ENCODE measurements at places on chromosomes 3 and 15. TPM values are rescaled to one million over a fixed set of nuclear protein-coding genes. Genes with fewer than 3 reads are reported as not detected.
A peak's percentile ranks its signal among the peaks of the same experiment; 100 is the strongest.

DNA sequence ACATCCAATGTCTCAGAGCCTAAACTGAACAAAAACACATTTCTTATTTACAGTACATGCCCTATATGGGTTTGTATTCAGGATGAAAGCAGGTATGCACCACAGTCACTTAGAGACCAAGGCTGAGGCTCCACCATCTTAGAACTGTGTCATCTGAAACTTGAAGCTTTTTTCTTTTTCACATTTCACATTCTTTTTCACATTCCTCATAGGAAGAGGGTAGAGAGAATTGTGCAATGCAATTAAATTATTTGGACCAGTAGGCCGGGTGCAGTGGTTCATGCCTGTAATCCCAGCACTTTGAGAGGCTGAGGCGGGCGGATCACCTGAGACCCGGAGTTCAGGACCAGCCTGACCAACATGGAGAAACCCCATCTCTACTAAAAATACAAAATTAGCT, 591.0 kb downstream of the MECOM start:
- no peak for DNase-seq

GRCh38 chr3:15769256-15769915, 28.4 kb downstream of the ANKRD28 start:
- DNase-seq, result no peak

Gene CACNA2D3
- total RNA-seq, result 0.15 TPM

Gene ROPN1
- not detected for total RNA-seq

DNA sequence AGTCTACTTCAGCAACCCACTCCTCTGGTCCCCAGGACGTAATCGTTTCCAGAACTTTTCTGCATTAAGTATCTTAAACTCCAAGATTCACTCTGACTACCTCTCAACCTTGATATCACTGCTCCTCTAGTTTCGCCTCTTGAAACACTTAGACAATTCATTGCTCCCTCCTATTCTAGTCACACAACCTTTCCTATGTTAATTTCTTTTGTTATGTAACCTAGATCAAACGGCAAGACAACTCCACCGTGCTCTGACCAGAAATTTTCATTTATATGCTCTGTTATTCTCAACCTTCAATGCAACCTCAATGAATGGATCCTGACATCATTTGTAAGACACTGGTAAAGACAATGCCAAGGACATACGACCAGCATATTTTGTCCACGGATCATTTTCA, 71.3 kb downstream of the CADM2 start:
- no peak for DNase-seq

- DNase-seq, result no peak
Observed at GRCh38 chr15:66598095-66598815, 32.5 kb upstream of the LCTL start.

DNA sequence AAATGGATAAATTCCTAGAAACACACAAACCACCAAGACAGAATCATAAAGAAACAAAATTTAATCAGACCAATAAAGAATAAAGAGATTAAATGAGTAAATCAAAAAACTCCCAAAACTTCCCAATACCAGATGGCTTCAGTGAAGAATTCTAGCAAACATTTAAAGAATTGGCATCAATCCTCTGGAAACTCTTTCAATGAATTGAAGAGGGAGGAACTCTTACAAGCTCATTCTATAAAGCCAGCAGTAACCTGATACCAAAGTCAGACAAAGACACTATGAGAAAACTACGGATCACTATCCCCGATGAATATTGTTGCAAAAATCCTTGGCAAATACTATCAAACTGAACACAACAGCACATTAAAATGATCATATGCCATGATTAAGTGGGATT, 81.9 kb upstream of the SLCO2A1 start:
- DNase-seq, result no peak

DNA sequence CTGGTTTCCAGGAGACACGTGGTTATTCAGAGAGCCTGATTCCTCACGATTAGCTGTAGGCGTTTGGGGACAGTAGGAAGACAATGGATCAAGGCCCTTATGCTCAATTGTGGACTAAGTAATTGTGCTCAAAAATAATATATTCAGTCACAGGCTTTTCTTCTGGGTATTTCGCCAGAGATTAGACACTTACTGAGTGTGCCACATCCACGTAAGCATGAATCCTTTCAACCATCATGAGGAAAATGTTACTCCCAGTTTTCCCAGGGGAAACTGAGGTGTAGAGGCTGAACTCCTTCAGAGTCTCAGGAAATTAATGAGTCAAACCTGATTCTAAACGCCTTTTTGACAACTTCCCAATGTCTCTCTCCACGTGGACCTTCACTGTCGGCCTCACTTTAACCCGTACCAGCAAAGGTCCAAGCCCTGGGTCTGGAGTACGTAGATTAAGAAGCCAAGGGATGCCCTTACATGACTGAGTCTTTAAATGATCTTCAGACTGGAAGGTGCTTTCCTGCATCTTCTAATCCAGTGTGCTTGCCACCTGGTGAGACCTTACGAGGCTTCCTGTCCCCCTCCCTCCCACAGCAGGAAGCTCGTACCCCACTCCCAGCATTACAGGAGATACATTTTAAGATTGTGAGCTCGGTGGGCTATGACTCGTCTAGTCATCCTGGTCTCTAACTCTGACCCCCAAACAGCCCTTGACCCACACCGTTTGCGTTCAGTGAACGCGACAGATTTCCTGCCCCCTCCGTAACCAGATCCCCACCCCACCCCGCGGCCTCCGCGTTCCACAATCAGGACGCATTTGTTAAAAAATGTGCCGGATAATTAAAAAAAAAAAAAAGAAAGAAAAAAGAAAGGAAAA, 1.7 kb downstream of the PKM start:
- no peak for DNase-seq

- DNase-seq, result no peak
Observed at GRCh38 chr3:23624305-23624704, 181.4 kb upstream of the UBE2E1 start.

- DNase-seq, result peak; percentile 15
Observed at GRCh38 chr3:11507719-11508118, 136.0 kb downstream of the VGLL4 start.
